ENCODE measurements at places on chromosomes 12 and 14. TPM values are rescaled to one million over a fixed set of nuclear protein-coding genes. Genes with fewer than 3 reads are reported as not detected.

Gene PMEL
- 2.7 TPM for polyA plus RNA-seq

Gene PIWIL1
- 0.03 TPM for polyA plus RNA-seq

Gene TCL1B
- not detected for polyA plus RNA-seq

Gene KRT78
- not detected for polyA plus RNA-seq

Gene TEX22
- polyA plus RNA-seq = 0.26 TPM

Gene MYF6
- not detected for polyA plus RNA-seq

Gene RIC8B
- 9.2 TPM for polyA plus RNA-seq

Gene PLD4
- 0.02 TPM for polyA plus RNA-seq

Gene KRT2
- polyA plus RNA-seq = not detected

Gene BLTP3B
- 5.8 TPM for polyA plus RNA-seq

Gene RND1
- polyA plus RNA-seq = 0.39 TPM

Gene KLRC2
- polyA plus RNA-seq = not detected

GRCh38 chr12:69501154-69501895 is 31.1 kb downstream of the FRS2 start:
- H3K27ac ChIP-seq = peak overlapping the region; percentile 40
- H3K36me3 ChIP-seq = no peaks in the 10 kb centered on the region
- no peak for DNase-seq

- DNase-seq = no peak
- H3K36me3 ChIP-seq = no peaks in the 10 kb centered on the region
- H3K4me3 ChIP-seq = no peak overlapping the region
- no peak overlapping the region for H3K27ac ChIP-seq
Measured at GRCh38 chr12:114757684-114758325, 73.8 kb upstream of the TBX3 start.

DNA sequence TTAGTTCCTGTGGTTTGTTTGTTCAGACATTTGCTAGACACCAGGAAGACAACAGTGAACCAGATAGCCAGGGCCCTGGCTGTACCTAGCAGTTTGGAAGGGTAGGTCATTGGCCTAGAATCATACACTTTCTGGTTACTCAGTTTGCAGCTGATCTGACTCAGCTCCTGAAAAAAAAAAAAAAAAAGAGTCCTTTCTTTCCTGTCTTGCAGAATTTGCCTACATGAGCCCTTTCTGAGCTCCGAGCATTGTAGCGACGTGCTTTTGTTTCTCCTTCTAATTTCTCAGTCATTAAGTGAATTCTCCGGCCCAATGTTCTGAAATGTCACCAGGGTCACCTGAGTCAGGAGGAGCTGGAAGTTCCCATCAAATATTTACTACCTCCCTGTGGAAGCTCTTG is 2.4 kb downstream of the CABP1 start:
- H3K27me3 ChIP-seq = peaks cover 58% of the 10 kb centered on the region
- no peak for DNase-seq
- no peak overlapping the region for H3K27ac ChIP-seq
- H3K4me3 ChIP-seq = no peak overlapping the region
- H3K36me3 ChIP-seq = no peaks in the 10 kb centered on the region

DNA sequence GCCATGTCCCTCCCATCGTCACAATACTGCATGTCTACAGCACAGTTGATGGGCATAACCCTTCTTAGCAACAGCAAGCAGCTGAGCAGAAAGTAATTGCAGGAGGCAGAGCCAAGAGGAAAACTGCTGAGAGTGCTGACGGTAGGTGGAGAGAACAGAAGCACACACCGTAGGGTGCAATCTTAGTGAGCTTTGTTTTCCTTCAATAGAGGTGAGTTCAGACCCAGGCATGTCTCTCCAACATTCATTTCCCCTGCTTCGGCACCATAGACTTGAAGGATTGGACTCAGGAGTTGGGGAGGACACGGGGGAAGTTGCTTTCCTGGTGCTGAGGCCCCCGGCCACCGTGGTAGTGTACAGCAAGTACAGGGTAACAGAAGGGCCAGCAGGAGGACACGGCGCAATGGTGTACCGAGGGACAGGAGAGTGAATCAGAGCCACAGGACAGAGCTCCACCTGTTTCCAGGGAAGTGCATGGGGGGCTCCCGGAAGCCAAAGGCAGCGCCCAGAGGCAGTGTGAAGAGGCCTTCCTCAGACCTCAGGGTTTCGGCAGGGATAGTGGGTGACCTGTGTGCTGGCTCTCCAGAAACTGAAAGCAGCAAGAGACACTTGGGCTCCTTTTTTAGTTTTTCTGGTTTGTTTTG is 36.3 kb upstream of the SINHCAF start:
- H3K4me3 ChIP-seq = no peak overlapping the region
- H3K27ac ChIP-seq = no peak overlapping the region
- no peaks in the 10 kb centered on the region for H3K36me3 ChIP-seq
- H3K4me1 ChIP-seq = no peaks in the 10 kb centered on the region
